Aortic smooth muscle cell (primary cell): ENCODE measurements at places on chromosomes 5 and 9. TPM values are rescaled to one million over a fixed set of nuclear protein-coding genes. Genes with fewer than 3 reads are reported as not detected.

Gene PIP5KL1
- 0.66 and 0.81 TPM in 2 replicates for total RNA-seq

Gene SV2C
- under 0.01 TPM in 1 of 2 replicates, not detected in the other for total RNA-seq

Gene NDUFA8
- 31.5 and 39.6 TPM in 2 replicates for total RNA-seq

Gene SAPCD2
- total RNA-seq: 5.1 and 7.7 TPM in 2 replicates

Gene FCN2
- total RNA-seq: not detected in 2 replicates

Gene SLC6A3
- not detected in 2 replicates for total RNA-seq

Gene EQTN
- total RNA-seq: not detected in 2 replicates

Gene ANKRD34B
- not detected in 2 replicates for total RNA-seq

Gene SETX
- 72.7 and 78.9 TPM in 2 replicates for total RNA-seq

Gene SLC6A7
- 0.06 TPM in 1 of 2 replicates, not detected in the other for total RNA-seq

Gene RORB
- total RNA-seq: 11.6 and 13.0 TPM in 2 replicates

Gene UBQLN1
- 103 and 118 TPM in 2 replicates for total RNA-seq

Gene FRRS1L
- not detected in 2 replicates for total RNA-seq

Gene ADAMTS16
- total RNA-seq: under 0.01 TPM in 1 of 2 replicates, not detected in the other

Gene DOCK2
- 0.13 and 0.31 TPM in 2 replicates for total RNA-seq

Gene SET
- 652 and 693 TPM in 2 replicates for total RNA-seq

Gene SHISAL2B
- total RNA-seq: not detected in 2 replicates

Gene CAMK4
- 0.37 and 0.66 TPM in 2 replicates for total RNA-seq

Gene TMED7
- 137 and 148 TPM in 2 replicates for total RNA-seq

Gene ANGPTL2
- total RNA-seq: 44.6 and 56.7 TPM in 2 replicates

Gene SPATA24
- 7.0 and 9.6 TPM in 2 replicates for total RNA-seq

Gene STPG3
- not detected in 2 replicates for total RNA-seq

Gene CFAP77
- total RNA-seq: not detected in 2 replicates

Gene LCNL1
- total RNA-seq: 0.44 and 1.6 TPM in 2 replicates

Gene DAPK1
- total RNA-seq: 28.4 and 35.7 TPM in 2 replicates

Gene RBM27
- 25.6 and 26.3 TPM in 2 replicates for total RNA-seq

Gene LEAP2
- 0.06 and 0.26 TPM in 2 replicates for total RNA-seq

Gene MEGF10
- total RNA-seq: 0.06 and 0.13 TPM in 2 replicates

Gene RNF14
- 76.2 and 91.0 TPM in 2 replicates for total RNA-seq

Gene SLC6A19
- not detected in 2 replicates for total RNA-seq

Gene NEUROG1
- total RNA-seq: not detected in 2 replicates

Gene GABRG2
- not detected in 2 replicates for total RNA-seq

Gene CCL21
- total RNA-seq: not detected in 2 replicates

Gene SMIM33
- total RNA-seq: not detected in 2 replicates
